ENCODE measurements at places on chromosomes 16 and 17. TPM values are rescaled to one million over a fixed set of nuclear protein-coding genes. Genes with fewer than 3 reads are reported as not detected.

GAST gene
- total RNA-seq: not detected

COX11 gene
- total RNA-seq: 62.2 TPM

FADS6 gene
- total RNA-seq: 0.98 TPM

ARL5C gene
- not detected for total RNA-seq

GPRC5C gene
- total RNA-seq: 4.2 TPM

USB1 gene
- total RNA-seq: 10.8 TPM

RHBDF1 gene
- total RNA-seq: 0.98 TPM

ENDOV gene
- 12.3 TPM for total RNA-seq

KRT28 gene
- 0.25 TPM for total RNA-seq

TMED6 gene
- total RNA-seq: not detected

E2F4 gene
- total RNA-seq: 16.2 TPM

GFOD2 gene
- 42.3 TPM for total RNA-seq

KRT10 gene
- 4.4 TPM for total RNA-seq

DOC2A gene
- total RNA-seq: 13.5 TPM

ABCC6 gene
- total RNA-seq: 0.74 TPM

KRTAP4-5 gene
- not detected for total RNA-seq

CLUH gene
- 24.1 TPM for total RNA-seq

ERAL1 gene
- 24.6 TPM for total RNA-seq

CCL1 gene
- not detected for total RNA-seq

RRAD gene
- total RNA-seq: 1.5 TPM

CCDC200 gene
- not detected for total RNA-seq

TRAF4 gene
- total RNA-seq: 28.3 TPM

MT1M gene
- total RNA-seq: 0.74 TPM

CACNA1G gene
- 8.9 TPM for total RNA-seq
